ENCODE measurements at places on chromosomes 1 and 21.
A peak's percentile ranks its signal among the peaks of the same experiment; 100 is the strongest.

GRCh38 chr1:82062206-82062605 is 261.5 kb downstream of the ADGRL2 start:
- DNase-seq = peak; percentile 49

DNA sequence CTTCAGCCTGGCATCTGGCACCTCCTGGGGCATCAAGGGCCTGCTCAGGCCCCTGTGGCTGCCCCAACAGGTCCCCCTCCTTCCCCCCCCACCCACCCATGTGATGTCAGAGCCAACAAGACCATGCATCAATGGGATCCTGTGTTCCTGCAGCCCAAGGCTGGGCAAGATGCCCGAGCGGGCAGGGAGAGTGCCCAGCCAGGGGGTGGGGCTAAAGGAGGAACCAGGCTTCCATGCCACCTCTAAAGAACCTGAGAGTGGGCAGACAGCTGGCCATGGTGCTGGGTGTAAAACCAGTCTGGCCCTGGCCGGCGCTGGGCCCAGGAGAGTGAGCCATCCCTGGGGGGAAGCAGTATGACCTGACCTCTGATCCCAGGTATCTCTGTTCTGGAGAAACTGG is 7.6 kb downstream of the COL16A1 start:
- no peak for DNase-seq

GRCh38 chr1:231301990-231302389 is 35.7 kb downstream of the EXOC8 start:
- DNase-seq = no peak

- no peak for DNase-seq
Measured at GRCh38 chr1:209829716-209830115, 1.9 kb downstream of the UTP25 start.

DNA sequence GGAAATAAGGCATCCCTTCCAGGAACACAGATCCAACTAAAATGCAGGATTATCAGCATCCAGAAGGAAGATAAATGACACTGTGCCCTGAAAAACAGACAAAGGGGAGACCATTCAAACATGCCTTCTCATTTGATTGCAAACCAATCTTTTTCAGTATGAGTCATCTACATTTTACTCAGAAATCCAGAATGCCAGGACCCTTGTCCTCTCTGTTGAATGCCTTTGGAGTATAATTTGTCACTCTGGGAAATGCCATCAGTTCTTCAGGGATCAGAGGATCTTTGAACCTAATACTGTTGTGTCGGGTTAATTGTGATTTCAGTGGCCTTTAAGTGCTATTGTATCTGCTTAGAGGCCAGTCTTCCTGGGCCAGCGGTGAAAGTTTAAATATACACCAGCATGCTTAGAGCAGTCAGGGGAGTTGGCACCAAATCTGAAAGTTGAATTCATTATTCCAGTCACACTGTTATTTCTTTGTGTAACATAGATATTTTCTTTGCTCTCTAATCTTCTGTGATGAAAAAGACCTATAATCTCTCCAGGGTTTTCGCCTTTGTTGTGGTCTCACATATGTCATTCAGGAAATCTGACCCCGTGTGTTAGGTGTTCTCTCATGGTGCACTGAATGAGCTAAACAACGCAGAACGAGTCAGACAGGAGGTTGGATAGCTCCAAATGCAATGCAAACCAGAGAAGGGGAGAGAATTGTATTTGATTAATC is 364.8 kb upstream of the SGIP1 start:
- DNase-seq = no peak

DNA sequence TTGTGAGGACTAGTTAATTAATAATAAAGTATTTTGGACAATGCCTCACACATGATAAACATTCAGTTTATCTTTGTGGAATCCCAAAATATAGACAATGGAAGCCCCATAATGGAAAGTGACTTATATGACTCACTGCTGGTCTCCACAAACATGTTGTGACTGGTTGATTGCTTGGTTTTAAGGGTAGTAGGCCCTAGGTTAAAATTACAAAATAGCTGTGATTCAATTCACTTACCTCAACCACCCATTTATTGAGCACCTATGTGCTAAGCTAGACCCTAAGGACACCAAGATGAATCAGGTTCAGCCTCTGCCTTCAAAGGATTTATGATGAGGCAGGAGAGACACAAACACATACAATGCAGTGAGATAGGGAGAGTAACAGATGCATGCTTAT is 42.4 kb downstream of the KANK4 start:
- DNase-seq = no peak

DNA sequence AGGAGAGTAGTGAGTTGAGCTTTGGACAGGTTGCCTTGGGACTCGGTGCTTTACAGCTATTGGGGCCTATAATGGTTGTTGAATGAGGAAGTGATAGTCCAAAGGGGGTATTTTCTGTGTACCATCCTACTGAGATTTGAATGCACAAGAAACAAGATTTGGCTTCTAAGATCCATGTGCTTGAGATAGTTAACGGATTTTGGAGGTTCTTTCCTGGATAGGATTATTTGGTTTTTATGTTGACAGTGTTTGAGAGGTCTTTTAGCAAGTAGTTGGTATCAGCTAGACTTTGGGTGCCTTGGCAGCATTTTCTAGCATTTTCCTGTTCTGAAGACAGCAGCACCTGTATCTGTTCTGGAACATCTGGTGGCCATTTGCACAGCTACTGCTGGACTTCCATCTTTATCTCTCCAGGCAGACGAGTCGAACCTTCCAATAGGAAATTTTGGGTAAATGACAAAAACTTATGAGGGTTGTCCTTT is 3.6 kb upstream of the SCAF4 start:
- no peak for DNase-seq

- DNase-seq = no peak
Measured at GRCh38 chr1:183565261-183565660, 25.0 kb downstream of the NCF2 start.

DNA sequence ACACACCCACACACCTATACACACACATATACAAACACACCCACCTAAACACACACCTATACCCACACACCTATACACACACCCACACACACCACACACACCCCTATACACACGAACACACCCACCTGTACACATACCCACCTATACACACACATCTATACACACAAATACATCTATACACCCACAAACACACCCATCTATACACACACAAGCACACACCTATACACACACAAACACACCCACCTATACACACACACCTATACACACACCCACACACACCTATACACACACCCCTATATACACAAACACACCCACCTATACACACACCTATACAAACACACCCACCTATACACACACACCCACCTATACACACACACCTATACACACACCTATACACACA is 116.4 kb upstream of the VAMP3 start:
- no peak for DNase-seq

GRCh38 chr1:21261551-21262292 is 28.5 kb downstream of the ECE1 start:
- peak; percentile 94 for DNase-seq

DNA sequence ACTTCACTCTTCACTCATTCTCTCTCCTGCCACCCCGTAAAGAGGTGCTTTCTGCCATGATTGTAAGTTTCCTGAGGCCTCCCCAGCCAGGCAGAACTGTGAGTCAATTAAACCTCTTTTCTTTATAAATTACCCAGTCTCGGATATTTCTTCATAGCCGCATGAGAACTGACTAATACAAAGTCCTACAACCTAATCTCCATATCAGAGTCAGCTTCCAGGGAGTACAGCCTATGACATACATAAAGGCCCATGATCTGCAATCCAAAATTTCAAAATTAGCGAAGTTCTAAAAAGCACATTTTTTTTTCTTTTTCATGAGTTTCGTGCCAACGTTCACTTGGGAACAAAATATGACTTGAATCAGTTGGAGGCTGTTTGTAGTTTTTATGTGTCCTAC is 256.9 kb upstream of the DUSP10 start:
- DNase-seq = no peak

Measured in RCC 7860 (cell line).